Fibroblast of mammary gland (primary cell): ENCODE measurements at places on chromosomes 16 and 17.

- DNase-seq, result no peak
These were observed 24.9 kb upstream of the GNA13 start for GRCh38 chr17:65081439-65081838.

DNA sequence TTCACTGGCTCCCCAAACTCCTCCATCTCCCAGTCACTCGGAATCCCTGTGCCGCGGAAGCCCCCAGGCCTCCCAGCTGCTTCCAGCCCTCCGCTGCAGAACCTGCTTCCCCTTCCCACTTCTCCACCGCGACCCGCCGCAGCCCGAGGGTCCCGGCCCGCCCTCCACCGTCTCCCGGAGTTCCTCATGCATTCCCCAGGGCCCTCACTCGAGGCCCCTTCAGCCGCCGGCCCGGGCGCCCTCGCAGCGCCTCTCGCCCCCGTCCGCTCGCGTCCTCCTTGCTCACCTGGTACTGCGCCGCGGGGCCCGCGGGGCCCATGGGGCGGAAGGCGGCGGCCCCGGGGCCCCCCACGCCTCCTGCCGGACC lies 329 bp downstream of the SMARCD2 start:
- no peak for DNase-seq

- DNase-seq, result peak; percentile 62
These were observed 16.5 kb upstream of the EEF2K start for GRCh38 chr16:22189473-22190080.

- DNase-seq, result no peak
These were observed 404 bp downstream of the EMC6 start for GRCh38 chr17:3669085-3669347.

GRCh38 chr16:80007231-80007630 lies 406.7 kb upstream of the MAF start:
- no peak for DNase-seq

DNA sequence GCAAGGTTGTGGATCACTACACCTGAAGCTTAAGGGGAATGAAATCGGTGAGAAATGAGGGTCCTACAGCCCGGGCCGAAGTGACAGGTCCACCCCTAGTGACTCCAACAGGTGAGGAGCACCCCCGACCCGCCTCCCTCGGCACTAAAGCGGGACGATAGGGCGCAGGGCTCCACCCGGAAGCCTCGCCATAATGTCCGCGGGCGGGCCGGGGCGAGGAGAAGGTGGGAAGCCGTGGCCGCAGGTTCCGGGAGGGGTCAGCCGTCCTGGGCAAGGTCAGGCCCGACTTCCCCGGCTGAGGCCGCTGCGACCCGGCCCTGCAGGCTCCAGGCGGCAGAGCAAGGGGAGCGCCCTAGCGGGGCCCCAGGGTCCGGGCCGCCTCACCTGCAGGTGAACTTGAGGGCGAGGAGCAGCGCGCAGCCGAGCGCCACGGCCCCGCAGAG lies 543 bp downstream of the TXNDC11 start:
- no peak for DNase-seq

DNA sequence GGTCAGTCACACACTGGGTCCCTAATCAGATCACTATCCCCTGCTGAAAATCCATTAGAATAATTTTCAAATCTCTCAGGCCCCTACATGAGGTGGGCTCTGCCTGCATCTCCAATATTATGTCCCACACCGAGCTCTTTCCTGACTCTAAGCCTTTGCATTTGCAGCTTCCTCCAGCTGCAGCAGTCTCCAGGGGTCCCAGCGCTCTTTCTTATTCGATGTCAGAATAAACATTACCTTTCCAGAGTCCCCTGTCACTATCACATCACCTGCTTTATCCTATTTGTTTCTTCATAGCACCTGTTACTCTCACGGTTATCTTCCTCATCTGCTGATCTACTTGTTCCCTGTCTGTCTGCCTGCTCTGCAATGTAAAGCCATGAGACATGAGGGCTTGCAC lies 57.3 kb upstream of the MON1B start:
- no peak for DNase-seq

- DNase-seq, result peak; percentile 13
These were observed 54.3 kb downstream of the KPNA2 start for GRCh38 chr17:68089881-68090280.

DNA sequence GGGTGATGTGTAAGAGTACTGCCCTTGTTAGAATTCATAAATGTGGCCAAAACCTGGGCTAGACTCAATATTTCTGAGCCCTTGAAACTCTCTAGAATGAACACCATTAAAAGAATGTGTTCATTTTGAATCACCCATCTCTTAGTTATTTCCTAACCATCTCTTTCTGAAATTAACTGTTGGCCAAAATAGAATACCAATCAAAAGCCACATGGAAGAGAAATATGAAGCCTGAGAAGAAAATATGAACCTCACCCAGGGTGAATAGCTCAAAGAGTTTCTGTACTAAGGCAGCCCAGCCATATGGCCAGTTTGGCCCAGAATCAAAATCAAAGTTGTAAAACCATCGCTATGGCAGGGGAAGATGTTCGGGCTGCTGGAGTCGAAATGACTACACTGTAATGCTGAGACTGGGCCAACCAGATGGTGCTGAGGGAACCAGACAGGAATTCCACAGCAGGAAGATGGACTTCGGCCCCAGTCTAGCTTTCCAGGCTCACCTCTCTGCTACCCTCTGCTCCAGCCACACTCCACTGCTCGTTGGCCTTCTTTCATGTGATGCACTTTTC lies 154.3 kb upstream of the ZFHX3 start:
- DNase-seq, result peak; percentile 97

DNA sequence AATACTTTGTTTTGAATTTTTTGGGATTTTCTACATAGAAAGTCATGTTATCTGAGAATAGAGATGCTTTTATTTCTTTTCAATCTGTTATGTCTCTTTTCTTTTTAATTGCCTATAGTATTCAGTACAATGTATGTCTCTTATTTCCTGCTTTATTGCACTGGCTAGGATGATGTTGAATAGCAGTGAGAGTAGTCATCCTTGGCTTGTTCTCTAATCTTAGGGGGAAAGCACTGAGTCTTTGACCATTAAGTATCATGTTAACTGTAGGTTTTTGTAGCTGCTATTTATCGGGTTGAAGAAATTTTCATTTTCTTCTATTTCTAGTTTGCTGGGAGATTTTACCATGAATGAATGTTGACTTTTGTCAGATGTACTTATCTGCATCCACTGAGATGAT lies 10.0 kb upstream of the ABCA3 start:
- DNase-seq, result no peak

- no peak for DNase-seq
These were observed 73.9 kb downstream of the ZZEF1 start for GRCh38 chr17:4068918-4069317.

GRCh38 chr17:29326023-29326813 lies 32.3 kb upstream of the NUFIP2 start:
- DNase-seq, result no peak
